ENCODE measurements at places on chromosomes 6 and 20. TPM values are rescaled to one million over a fixed set of nuclear protein-coding genes. Genes with fewer than 3 reads are reported as not detected.

The TGM3 gene
- polyA plus RNA-seq: 2,175 TPM

The TMEM200A gene
- 0.27 TPM for polyA plus RNA-seq

The ERVFRD-1 gene
- 0.02 TPM for polyA plus RNA-seq

The SLC35D3 gene
- 0.02 TPM for polyA plus RNA-seq

The JAG1 gene
- polyA plus RNA-seq: 36.5 TPM

The KIF6 gene
- 0.20 TPM for polyA plus RNA-seq

The SNRNP48 gene
- polyA plus RNA-seq: 3.2 TPM

The PAK5 gene
- polyA plus RNA-seq: 0.21 TPM

The SAMD5 gene
- 7.4 TPM for polyA plus RNA-seq

The CTCFL gene
- not detected for polyA plus RNA-seq

Data from esophagus (tissue), 2 donors.